ENCODE measurements at places on chromosomes 5 and 9.

DNA sequence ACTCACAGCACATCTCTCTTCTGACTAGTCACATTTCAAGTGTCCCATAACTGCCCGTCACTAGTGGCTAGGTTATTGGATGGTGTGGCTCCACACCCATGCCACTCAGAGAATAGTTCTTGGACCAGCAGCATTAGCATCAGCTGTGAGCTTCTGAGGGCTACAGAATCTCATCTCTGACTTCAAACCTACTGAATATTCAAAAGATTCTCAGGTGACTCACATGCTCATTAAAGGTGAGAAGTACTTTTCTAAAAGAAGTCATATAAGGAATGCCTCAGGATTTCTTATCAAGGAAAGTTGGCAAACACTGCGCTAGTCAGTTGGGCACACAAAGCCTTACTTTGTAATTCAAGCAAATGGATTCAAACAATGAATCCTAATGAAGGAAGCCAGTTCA, 305.0 kb upstream of the CDH12 start:
- DNase-seq: no peak

DNA sequence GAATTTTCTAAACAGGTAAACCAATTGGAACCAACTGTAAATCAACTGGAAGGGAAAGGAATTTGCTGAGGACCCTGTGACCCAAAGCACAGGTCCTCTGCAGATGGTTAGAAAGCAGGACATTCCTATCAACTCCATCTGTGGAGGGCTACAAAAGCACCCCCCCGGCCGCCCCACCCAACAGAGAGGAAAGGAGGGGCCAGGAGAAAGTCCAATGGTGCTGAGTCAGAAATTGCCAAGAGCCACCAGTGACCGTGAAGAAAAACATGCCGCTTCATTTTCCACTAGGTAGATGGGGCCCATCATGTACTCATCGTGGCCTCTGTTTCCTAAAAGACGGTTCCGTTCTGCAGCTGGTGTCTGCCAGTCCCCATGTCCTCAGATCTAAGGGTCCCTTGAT, 66.3 kb downstream of the RAPGEF1 start:
- DNase-seq: no peak

- no peak for DNase-seq
Observed at GRCh38 chr5:164934039-164934438, 1428.6 kb downstream of the MAT2B start.

DNA sequence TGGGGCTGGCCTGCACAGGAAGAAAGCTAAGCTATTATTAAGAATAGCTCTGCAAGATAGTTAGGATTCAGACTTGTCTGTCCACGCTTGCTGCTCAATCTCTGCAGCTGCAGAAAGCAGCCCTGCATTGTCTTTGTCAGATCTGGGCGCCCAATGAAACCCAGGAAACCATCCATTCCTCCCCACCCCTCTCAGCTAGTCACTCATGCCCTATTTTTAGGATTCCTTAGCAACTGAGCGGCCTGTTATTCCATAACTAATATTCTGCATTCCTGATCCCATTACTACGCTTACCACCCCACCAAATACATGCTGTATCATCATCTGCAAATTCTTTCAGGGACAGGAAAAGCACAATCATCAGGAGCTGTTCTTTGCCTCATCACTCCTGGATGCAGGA, 52.9 kb upstream of the APC start:
- DNase-seq: no peak

GRCh38 chr5:179266291-179267070, 78.8 kb downstream of the ADAMTS2 start:
- DNase-seq: no peak

- no peak for DNase-seq
Observed at GRCh38 chr9:35254237-35254636, 92.4 kb downstream of the UNC13B start.

DNA sequence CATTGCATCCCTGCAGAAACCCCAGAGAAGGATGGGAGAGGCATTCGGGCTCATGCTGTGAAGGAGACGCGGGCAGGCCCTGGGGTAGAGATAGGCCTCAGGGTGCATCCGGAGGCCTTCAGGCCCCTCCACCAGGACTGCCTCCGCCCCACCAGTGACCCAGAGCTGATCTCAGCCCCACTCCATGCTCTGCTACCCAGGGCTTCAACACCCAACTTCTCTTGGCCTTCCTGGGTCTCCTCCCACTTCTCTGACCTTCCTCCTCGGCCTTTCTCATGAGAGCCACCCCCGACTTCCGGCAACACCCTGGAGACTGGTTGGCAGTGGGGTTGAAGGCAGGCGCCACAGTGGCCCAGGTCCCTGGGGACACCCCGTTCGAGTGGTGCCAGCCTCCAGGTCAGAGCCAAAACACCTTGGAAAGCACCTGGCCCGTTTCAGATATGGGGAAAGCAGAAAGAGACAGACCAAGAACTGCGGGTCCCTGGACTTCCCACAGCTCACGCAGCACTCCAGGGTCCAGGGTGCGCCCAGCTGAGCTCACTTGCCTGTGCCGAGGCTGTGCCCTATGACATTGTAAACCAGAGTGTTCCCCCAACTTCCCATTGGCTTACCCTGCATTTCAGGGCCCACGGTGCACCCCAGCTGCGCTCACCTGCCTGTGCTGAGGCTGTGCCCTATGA, 65.1 kb upstream of the OLFM1 start:
- DNase-seq: no peak

DNA sequence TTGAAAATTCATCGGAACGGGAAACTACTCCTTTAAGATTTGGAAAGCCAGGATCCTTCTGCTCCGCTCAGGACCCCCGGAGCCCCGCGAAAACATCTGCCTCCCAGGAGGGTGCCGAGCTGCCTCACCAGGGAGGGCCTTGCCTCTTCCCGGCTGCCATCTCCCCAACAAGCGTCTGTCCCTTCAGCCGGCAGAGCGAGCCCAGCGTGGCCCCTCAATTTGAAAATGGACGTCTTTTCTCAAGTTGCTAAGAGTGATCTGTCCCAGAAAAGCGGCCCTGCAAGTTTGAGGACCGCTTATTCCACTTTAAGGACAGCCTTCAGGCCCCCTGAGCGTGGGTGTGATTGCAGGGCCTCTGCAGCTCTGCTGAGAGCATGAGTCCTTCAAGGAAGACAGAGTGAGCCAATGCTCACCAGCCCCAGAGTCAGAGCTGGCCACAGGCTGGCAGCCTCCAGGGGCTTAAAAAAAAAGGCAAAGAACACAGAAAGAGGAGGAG, 101.3 kb downstream of the PHF2 start:
- no peak for DNase-seq

GRCh38 chr9:115951977-115952376, 201.6 kb upstream of the PAPPA start:
- DNase-seq: no peak

DNA sequence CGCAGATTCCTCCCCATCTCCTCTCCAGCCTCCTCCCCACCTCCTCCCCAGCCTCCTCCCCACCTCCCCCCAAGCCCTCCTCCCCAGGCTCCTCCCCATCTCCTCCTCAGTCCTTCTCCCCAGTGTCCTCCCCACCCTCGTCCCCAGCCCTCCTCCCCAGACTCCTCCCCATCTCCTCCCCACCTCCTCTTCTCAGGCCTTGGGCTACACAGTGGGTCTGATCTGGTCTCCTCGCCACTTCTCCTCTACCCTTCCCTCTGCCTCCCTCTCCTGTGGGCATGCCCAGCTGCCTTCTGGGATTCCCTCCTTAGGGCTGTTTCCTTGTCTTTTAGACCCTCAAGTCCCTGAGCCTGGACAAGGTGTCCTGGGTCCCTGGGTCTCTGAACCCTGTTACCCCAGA, 28.3 kb downstream of the CXXC5 start:
- no peak for DNase-seq

DNA sequence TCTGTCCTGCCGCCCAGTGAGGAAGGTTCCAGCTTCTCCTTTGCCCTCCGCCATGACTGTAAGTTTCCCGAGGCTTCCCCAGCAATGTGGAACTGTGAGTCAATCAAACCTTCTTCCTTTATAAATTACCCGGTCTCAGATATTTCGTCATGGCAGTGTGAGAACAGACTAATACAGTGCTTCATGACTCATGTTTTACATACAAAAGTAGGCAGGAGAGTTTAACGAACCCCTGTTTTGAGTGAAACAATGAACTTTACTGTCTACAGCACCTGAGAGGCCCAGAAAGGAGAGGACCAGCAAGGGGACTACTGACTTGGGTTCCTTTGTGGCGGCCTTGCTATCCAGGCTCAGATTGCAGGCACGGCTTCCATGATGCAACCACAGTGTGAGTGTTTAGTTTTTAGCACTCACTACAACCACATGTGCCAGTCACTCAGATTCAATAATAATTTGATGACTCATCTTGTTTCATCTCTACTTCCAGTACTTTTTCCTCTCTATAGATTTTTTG, 139.1 kb upstream of the CLINT1 start:
- no peak for DNase-seq

GRCh38 chr9:121199921-121200320, 1.7 kb downstream of the RAB14 start:
- DNase-seq: peak; percentile 30

DNA sequence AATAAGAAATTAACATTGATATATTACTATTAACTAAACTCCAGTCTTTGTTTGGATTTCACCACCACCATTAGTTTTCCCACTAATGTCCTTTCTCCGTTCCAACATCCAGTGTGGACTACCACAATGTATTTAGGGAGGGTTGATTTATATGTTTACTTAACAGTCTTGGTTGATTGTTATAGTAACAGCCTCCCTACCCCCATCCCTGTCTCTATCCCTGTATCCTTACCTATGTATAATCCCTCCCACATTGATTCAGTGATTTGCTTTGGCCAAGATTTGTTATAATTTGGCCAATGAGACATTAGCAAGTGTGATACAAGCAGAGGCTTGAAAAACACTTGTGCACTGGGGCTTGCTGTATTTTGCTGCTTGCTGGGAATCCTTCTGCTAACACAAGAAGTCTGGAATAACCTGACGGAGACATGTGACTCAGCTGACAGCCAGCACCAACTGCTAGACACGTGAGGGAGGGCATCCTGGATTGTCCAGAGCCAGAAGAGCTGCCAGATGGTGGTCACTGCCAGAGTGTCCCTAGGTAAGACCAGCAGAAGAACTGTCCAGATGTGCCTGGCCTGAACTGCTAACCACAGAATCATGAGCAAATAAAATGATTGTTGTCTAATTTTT, 51.2 kb upstream of the TCF7 start:
- DNase-seq: no peak

DNA sequence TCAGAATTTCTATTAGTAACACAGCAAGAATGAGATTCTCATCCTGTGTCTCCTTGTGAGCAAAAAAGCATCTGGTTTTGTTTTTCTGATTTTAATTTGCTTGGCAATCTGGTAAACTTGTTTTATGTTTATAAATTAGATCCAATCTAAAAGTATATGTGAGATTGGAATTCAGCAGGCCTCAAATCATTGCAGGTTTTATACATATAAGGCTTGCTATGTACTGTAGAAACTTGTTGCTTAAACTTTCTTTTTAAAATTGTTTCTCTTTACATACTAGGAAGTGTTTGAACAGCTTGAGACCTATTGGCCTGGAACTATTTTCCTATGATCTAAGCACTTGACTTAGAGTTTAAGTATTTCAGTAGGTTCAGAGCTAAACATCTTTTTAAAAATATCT, 1037.8 kb downstream of the NR2F1-AS1 start:
- no peak for DNase-seq

GRCh38 chr5:68534131-68534940, 318.8 kb downstream of the PIK3R1 start:
- DNase-seq: no peak

DNA sequence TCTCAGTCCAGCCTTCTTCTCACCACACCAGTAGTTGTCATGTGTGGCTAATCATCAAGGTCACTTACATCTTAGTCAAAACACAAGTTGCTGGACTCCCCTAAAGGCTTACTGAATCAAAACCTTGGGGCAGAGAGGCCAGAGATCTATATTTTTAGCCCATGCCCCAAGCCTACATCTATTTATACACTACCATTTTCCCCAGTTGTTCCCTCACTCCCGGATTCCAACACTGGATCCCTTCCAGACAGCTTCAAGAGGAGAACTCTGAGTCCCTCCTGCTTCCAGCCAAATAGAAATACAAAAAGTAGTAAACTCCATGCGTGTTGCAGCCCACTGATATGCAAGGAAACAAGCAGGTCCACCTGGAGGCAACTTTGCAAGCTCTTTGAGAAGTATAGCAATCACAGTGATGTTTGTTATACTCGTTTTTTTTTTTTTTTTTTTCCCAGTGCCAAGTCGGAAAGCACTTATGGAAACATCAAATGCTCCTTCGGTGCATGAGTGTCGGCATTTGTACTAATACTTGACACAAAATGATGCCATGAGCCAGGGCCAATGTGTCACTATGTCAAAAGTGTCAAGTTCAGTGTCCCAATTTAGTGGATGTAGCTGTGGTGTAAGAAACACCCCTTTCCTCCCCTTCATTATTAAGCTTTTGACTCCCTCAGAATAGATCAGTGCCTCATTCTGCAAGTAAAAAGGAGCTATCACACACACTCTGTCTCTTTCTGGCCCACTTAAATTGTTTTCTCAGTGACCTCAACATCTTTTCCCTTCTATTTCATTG, 594.2 kb upstream of the SGCD start:
- DNase-seq: no peak

DNA sequence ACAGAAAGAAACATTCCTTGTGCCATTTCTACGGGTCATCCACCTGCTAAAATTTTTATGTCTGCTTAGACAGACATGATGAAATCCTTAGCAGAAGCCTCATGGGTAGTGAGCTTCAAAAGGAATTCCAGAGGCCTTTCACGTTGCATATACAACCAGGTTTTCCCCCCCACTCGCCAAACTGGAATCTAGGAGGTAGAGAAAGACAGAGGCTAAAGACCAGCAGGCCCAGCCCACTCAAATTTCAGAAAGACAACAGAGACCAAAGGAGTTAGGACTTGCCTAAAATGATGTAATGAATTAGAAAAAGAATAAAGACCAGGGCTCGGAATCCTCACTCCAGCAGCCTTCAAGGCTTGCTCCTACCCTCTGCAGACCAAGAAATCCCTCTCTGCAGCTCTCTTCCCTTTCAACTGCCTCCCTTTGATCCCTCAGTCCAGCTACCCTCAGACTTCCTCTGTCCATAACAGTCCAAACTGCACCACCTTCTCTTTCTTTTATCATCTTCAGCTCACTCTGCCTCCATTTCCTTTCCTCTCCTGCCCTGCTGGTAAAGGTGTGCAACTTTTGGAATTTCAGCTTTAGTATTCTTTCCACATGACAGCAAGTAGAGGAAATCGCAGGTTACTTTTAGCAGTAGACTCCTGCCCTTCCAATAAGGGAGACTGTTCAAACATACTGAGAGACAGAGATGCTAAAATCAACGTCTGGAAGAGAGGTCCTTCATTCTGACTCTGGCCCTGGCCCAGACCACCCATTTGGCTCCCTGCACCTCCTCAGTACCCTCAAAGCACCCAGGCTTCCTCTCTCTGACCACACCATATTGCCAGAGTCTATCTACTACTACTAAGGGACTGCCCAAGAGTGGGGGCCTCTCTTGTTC, 8.9 kb downstream of the B4GALT1 start:
- no peak for DNase-seq
